ENCODE measurements at places on chromosomes 5 and 9.
A peak's percentile ranks its signal among the peaks of the same experiment; 100 is the strongest.

DNA sequence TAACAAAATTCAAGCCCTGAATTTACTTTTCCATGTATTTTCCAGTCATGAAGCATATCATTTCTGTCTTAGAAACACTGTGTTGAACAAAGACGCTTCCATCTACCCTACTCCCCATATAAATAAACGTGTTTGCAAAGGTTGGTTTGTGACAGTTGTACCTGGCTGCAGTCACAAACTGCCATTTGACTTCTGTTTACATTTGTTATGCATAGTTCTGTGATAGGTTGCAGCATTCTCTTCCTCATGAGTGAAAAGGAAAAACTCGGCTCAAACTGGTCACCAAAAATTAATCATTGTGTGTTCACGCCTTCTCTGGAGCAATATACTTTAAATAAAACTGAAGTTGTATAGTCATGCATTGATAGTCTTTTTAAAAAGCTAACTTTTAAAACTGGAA lies 69.3 kb upstream of the MOCS2 start:
- DNase-seq: no peak

- no peak for DNase-seq
Measured at GRCh38 chr5:90113108-90113507, 296.4 kb downstream of the CETN3 start.

- no peak for DNase-seq
Measured at GRCh38 chr5:173764332-173765028, 123.7 kb upstream of the CPEB4 start.

GRCh38 chr5:136053336-136054141 lies 24.8 kb downstream of the TGFBI start:
- DNase-seq: no peak

GRCh38 chr9:18905883-18906629 lies 127.0 kb downstream of the SAXO1 start:
- DNase-seq: no peak

DNA sequence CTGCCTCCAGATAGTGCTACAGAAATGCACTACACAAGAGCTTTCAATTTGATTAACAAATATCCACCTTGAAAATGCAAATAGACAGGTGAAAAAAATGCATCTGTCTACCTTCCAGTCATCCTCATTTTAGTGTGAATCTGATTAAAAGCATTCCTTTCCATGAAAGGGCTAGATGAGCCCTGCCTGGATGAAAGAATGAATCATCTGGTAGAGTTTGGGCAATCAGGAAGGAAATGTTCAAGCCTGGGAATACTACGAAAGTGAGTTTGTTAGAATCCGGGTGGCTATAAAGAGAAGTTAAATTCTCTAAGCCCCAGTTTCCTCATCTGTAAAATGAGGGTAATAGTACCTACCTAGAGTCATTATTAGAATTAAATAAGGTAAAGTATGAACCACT lies 142.6 kb downstream of the FAM114A2 start:
- no peak for DNase-seq

DNA sequence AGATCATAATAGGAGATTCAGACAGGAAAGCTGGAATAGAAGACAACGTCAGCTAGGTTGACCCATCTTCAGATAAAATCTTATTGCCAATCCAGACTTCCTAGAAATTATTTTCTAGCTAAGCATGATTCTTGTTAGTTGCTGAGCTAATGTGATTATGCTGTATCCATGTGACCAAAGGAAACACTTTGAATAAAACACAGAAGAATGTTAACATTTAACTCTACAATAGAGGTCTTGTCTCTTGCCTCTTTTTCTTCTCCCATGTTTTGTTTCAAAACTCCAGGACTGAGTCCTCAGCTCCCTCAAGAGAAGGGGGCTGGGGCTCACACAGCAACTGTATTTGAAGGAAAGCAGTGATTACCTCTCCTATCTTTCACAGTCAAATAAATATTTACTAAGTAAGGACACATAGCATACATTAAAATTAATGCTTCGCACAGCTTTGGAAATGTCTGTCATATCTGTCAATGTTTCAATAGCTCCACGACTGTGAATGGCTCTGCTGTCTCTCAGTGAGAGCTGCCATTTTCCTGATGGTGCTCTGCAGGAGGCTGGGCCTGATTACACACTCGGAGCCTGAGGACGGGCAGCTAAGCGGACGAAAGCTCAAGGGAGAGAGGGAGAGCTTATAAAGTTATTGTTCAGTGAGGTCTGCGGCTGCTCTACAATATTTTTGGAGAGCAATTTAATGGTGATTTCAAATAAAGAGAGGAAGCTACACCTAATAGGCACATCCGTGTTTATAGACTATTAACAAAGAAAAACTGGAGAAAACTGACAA lies 64.8 kb upstream of the ZNF462 start:
- DNase-seq: no peak

DNA sequence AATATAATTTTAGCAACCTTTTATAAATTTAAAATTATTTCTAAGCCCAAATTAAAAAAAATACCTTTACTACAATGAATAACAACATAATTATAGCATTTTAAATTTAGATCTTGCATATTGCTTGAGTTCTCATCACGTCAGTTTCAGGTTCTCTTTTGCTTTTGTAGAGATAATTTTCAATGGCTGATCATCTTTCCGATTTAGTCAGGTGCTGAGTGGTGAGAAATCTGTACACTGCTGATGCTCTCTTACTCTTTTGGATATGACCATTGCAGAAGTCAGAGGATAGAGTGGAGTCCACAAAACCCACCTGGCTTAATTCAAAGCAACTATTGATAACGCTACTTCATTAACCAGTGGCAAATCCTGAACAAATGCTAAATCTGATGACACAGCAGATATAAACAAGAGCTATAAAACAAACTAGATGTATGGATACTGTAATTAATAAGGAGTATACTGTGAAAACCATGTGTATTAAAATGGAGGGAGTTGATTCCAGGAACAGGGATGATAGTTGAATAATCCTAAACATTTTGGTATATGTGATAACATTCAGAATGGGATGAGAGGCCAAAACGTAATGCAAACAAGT lies 394.8 kb downstream of the CSNK1G3 start:
- no peak for DNase-seq

GRCh38 chr9:84978661-84979060 lies 309.1 kb downstream of the NTRK2 start:
- DNase-seq: no peak

- DNase-seq: no peak
Measured at GRCh38 chr5:1011741-1012312, 3.2 kb downstream of the NKD2 start.

- DNase-seq: no peak
Measured at GRCh38 chr5:118544887-118545449, 443.4 kb downstream of the DTWD2 start.

DNA sequence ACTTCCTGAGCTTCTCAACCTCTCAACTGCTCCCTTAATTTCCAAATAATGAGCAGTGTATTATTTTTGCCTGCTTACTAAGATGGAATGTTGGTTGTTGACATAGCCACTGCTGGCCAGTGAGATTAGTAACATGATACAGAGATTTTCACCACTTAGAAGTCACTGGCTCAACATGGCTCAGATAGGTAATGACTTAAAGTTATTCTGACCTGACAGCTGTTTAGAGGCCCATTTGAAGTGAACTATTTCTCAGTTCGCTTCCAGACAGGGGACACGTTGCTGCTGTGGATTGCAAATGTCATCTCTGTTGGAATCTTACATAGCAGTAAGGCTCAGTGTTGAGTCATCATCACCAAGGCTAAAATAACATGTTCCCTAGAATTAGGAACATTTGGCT lies 490.2 kb downstream of the TLE4 start:
- no peak for DNase-seq

- peak; percentile 18 for DNase-seq
Measured at GRCh38 chr5:142941245-142941644, 171.1 kb downstream of the ARHGAP26 start.

DNA sequence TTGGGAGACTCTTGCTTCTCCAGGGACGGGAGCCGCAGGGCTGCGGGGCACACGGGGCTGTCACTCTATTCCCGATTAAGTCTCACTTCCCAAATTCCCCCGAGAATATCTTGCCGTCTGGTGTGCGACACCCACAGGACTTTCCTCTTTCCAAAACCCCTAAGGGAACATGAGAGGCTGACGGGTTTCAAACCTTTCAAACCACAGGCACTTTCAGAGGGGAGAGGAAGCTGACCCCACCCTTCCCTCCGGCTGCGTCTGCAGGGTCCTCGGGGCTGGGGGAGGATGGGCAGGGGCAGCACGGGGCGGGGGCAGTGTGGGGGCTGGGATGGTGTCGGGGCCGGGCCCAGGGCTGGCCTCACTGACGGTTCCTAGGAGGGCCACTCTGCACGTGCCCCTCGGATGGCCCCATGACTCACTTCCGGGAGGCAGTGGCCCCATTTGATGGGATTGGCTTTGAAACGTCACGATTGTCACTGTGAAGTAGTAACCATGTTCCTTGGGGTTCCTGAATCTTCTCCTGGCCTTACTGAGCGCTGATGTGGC lies 38.2 kb downstream of the SLC9A3 start:
- DNase-seq: no peak

DNA sequence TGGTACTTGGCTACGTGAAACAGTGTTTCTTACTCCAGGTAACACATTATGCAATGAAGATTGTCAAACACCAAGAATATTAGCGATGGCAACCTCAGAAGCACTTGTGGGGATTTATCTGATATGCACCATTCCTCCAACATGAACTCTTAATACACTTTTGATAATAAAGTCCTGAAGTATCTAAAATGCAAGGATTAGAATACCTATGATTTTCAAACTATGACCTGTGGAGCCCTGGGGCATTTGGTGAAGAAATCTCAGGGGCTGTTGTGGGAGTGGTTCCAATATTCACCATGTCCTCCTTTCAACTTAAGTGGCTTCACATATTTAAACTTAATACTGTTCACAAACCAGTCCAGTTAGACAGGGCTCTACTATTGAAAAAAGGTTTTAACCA lies 214.6 kb upstream of the POU5F2 start:
- no peak for DNase-seq

DNA sequence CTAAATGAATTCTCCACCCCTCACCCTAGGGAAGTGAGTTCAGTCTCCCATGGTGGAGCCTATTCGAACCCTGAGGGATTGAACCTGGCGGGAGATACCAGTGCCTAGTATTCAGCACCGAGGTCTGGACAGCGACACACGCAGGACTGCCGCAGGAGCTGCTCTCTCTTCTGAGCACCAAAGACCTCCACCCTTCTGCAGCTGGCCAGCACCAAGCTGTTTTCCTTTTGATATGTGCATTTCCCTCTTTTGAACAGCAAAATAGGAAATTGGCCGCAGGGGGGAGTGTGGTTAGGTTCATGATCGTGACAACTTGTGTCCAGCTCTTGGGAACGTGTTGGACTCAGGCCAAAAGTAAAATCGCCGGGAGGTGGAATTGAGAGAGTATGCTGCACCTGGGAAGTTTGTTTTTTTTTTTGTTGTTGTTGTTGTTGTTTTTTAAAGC lies 1.2 kb upstream of the PCSK1 start:
- DNase-seq: peak; percentile 34

- no peak for DNase-seq
Measured at GRCh38 chr9:117672369-117672768, 31.8 kb upstream of the TLR4 start.

DNA sequence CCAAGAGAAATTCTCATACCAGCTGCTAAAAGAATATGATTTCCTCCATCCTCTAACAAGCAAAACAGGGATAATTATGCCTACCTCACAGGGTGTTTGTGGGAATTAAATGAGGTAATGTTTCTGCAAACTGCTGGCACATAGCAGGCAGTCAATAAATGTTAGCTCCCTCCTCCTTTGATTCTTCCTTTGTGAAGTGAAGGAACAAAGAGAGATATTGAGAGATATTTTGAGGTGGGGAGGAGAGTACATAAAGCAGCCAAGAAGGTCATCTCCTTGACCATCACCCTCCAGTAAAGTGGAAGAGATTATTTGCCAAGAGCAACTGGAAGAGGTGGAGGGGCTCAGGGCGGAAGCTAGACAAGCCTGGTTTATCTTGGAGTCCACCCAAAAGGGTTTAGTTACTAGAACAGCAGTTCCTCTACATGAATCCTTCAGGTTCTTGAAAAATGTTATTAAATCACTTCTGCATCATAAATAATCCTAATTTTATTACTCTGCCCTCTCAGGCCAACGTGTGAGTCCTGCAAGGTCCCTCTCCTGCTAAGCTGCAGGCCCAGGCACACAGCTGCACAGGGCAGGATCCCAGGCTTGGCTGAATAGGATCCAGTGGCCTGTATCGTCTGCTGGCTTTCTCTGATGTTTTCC lies 35.0 kb upstream of the TLE1 start:
- DNase-seq: no peak

GRCh38 chr5:151902215-151902614 lies 22.4 kb downstream of the GLRA1 start:
- DNase-seq: no peak

- DNase-seq: no peak
Measured at GRCh38 chr5:19266791-19267190, 721.2 kb downstream of the CDH18 start.

- DNase-seq: no peak
Measured at GRCh38 chr9:15389173-15389572, 33.5 kb upstream of the SNAPC3 start.

GRCh38 chr9:135887585-135888050 lies 19.7 kb downstream of the CAMSAP1 start:
- DNase-seq: peak; percentile 60

GRCh38 chr5:164335837-164336236 lies 830.4 kb downstream of the MAT2B start:
- DNase-seq: no peak

- no peak for DNase-seq
Measured at GRCh38 chr5:174459832-174460448, 264.4 kb upstream of the MSX2 start.

DNA sequence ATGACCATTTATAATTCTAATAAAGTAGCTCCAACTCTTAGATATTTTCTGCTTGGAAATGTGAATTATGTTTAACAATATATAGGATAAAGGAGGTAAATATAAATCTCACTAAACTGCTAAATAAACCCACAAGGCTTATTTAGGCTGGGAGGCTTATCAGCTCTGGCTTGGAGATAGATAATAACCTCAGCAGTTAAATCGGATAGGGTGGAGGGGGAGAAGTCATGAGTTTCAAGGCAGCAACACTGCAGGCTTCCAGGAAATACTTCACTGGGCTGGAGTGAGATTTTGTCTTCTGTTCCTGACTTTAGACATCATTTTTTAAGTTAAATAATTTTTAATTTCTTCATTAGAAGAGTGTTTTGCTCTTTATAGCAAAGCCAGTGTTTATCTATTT lies 80.0 kb upstream of the ITGA2 start:
- no peak for DNase-seq

DNA sequence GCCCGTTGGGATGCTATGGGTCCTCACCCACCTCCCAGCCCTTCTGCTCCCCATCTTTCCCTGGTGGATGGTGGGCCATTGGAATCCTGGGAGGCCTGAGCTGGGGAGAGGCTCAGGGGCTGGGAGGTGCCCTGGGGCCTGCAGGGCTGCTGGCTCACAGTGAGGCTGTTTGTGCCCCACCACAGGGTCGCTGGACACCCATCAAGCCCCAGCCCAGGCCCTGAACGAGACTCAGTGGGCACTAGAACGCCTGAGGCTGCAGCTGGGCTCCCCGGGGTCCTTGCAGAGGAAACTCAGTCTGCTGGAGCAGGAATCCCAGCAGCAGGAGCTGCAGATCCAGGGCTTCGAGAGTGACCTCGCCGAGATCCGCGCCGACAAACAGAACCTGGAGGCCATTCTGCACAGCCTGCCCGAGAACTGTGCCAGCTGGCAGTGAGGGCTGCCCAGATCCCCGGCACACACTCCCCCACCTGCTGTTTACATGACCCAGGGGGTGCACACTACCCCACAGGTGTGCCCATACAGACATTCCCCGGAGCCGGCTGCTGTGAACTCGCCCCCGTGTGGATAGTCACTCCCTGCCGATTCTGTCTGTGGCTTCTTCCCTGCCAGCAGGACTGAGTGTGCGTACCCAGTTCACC lies 4.9 kb upstream of the AIF1L start:
- DNase-seq: no peak

Measured in activated CD4-positive, alpha-beta T cell treated with anti-CD3 and anti-CD28 coated beads, Interleukin-2, amount 50 U/mL, for 16 hours (primary cell).